AG09319 (cell line): ENCODE measurements at places on chromosomes 7 and 10.

GRCh38 chr7:108024538-108024937 is 21.6 kb upstream of the LAMB1 start:
- DNase-seq, result no peak

- no peak for DNase-seq
Observed at GRCh38 chr7:7639847-7640220, 718 bp upstream of the UMAD1 start.

- DNase-seq, result no peak
Observed at GRCh38 chr7:138980563-138981291, 462 bp downstream of the KIAA1549 start.

GRCh38 chr7:4774658-4775249 is 669 bp upstream of the AP5Z1 start:
- DNase-seq, result peak; percentile 28

- DNase-seq, result no peak
Observed at GRCh38 chr10:112022196-112022595, 161.4 kb downstream of the GPAM start.

DNA sequence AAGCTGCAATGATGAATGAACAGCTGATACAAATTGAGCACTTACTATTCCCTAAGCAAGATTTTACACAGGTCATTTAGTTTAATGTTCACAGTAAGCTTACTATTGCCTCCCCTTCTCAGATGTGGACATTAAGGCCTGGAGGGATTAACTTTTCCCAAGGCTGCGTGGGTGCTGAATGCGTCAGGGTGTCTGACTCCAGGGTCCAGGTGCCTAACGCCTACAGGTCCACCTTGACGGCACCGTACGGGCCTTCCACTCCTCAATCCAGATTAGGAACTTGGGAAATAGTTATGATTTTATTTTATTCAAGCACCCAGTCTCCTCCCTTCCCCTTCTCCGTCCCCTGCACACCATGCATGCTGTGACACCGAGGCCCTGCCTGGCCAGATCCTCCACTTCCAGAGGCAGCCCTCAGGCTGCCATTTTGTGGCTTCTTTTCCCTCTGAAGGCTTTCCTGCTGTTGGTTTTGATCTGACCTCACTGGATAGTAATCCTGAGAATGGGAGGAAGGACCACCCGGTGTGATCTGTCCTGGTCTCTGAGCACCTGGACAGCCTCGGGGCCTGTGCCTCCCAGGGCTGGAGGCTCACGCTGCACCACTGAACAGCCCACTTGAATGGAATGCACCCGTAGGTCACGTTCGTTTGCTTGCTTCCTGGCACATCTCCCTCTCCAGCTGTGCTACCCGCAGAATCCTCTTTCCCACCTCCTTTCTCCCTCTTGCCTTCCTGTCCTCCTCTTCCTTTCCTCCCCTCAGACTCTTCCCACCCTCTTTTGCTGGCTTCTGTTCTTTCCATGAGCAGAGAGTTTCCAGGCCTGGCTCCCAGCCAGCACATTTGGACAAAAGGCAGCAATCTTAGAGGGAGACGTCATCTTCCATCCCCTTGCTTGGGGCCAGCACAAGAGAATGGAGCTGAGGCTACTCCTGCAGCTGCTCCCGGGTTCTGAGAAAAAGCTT is 14.4 kb downstream of the DENND2A start:
- DNase-seq, result peak; percentile 80

GRCh38 chr7:98464558-98464940 is 63.7 kb upstream of the BAIAP2L1 start:
- no peak for DNase-seq

- DNase-seq, result no peak
Observed at GRCh38 chr7:50795831-50796230, 13.1 kb upstream of the GRB10 start.

DNA sequence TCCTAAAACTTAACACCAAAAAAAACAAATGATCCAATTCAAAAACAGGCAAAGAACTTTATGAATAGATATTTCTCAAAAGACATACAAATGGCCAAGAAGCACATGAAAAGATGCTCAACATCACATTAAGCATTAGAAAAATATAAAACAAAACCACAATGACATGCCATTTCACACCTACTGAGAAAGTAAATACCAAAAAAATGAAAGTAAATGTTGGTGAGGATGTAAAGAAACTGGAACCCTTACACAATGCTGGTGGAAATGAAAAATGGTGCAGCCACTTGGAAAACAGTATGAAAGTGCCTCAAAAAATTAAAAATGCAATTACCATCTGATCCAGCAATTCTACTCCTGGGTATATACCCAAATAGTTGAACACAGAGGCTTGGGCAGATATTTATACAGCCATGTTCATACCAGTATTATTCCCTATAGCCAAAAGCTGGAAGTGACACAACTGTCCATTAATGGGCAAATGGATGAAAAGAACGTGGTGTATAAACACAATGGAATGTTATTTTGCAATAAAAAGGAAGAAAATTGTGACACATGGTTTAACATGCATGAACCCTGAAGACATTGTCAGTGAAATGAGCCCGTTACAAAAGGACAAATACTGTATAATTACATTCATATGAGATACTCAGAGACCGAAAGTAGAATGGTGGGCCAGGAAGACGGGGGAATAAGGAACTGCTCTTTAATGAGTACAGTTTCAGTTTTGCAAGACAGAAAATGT is 89.0 kb downstream of the JMJD1C start:
- DNase-seq, result peak; percentile 82

DNA sequence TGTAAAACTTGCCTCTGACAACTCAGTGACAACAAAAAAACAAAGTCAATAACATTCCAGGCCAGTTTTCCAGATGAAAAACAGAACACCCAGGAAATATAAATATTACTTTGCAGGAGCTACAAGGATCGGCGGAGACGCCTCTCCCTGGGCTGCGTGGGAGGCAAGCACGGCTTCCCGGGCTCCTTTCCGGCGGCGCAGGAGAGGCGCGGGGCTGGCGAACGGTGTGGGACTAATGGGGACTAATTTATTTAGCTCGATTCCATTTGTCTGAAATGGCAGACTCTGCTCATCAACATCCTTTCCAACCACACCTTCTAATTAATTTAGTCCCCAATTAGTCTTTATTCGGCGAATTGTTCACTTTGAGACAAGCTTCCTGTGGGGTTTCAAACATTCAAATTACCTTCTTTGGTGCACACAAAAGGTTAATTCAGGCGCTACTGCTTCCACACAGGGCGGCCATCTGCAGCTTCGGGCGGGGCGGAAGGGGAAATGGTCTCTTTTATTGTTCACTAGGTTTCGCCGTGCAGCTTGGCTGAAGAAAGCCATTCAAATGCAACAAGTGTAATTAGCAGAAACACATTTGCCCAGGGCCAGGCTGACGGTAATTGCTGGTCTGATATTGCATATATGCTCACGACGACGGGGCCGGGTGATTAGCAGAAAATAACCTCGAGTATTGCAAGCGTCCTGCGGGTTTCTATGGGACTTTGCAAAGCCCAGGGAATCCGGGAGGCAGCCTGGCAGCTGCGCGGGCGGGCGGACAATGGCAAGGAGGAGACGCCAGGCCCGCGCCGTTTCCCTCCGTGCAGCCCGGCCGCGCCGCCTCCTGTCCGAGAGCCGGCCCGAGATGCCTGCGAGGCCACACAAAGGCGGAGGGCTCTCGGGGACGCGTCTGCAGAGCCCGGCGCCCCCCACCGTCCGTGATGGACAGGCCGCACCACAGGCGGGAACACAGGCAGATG is 270.1 kb downstream of the PTPRN2 start:
- no peak for DNase-seq

DNA sequence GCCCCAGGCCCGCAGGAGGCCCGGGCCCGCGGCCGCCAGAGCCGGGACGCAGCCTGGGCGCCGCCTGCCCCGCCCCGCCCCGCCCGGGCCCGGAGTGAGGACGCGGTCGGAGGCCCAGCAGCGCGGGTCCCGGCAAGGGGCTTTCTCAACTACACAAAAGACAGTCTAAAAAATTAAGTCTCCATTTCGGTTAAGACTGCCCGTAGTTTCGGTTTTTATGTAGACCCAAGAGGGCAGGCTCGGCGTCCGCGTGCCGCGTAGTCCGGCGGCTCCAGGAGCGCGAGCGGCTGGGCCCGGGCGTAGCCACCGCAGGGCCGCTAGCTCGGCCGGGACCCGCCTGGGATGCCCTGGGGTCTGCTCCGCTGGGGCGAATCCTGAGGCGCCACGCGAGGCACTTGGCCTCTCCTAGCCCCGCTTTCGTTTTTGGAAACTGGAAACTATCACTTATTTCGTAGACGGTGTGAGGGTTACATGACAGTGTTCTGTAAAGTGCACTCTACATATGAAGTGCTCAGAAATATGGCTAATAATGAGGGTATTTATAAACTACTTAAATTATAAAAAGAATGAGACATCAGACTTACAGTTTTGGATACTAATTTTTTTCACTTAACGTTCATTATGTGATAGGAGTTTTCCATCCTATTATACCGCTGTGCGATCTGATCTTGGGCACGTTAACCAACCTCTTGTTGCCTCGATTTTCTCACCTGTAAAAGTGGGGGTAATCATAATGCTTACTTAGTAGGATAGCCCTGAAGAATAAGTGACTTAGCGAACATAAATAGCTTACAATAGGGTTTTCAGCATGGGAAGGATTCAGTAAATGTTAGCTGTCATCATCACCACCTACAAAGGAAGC is 573 bp downstream of the BLVRA start:
- no peak for DNase-seq

GRCh38 chr7:128221929-128222403 is 19.1 kb upstream of the LEP start:
- peak; percentile 30 for DNase-seq

DNA sequence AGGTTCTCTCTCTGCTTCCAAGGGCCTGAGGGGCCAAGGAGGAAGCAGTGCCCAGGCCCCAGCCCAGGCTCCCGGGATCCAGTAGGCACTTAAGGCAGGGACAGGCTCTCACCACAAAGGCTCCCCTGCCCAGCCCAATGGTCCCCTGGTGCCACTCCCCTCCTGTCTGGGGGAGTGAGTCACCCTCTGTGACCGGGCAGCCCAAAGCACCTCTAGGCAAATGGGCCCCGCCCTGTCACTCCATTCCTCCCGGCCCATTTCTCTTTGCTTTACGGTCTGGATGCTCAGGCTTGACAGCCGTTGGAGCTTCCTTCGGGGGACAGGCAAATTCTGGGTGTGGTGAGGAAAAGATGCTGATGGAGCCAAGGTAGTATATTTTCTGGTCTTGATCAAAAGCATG is at the start of gene CALHM3:
CALHM3 (minus strand) TSS at position 106 of the 400 bp plus-strand sequence. CDS start 208 bp downstream, outside the sequence.
- no peak for DNase-seq

GRCh38 chr10:132103116-132103910 is 37.6 kb downstream of the JAKMIP3 start:
- DNase-seq, result no peak

DNA sequence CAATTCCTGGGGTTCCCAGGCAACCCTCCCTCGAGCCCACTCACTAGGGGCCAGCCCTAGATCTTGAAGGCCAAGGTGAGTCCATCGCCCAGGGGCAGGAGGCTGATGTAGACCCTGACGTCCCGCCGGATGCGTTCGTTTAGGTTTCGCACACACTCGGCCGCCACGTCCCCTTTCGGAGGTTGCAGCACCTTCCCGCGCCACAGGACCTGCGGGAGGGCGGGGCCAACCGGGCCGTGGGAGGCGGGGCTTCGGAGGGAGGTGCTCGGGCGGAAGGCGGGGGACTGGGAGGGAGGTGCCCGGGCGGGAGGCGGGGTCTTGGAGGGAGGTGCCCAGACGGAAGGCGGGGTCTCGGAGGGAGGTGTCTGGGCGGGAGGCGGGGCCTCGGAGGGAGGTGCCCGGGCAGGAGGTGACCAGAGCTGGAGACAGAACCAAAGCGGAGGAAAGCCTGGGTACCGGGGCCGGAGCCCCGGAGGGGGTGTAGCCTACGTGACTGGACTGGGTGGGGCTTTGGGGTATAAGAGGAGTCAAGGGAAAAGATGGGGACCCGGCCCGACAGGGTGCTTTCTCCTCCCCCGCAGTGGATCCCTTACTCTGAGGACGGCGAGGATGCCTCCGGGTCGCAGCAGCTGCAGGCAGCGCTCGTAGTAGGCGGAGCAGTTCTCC is 1.6 kb downstream of the COMTD1 start:
- peak; percentile 59 for DNase-seq

DNA sequence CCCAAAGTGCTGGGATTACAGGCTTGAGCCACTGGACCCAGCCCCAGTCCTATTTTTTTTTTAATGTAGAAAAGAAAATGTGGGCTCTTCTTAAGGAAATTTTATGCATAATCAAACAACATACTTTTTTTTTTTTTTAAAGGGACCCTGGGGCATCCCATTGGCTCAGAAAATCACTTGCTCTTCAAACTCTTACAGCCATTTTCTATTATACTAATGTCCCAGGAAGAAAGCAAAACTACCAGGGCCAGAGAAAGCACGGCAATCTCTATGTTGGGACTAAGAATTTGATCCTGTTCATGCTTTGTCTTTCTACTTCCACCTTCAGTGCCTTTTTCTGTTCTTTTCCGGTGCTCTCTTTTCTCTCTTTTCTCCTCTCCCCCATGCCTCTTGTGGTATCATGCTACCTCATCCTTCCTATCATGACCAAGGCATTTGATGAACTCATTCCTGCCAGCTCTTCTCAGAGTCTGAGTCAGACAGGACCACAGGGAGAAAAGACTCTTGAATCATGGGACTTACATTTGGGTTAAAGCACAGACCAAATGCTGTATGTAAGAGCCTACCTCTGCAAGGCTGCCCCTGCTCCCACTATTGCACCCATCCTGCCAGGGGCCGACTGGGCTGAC is 76.4 kb upstream of the CCNY start:
- DNase-seq, result peak; percentile 31

DNA sequence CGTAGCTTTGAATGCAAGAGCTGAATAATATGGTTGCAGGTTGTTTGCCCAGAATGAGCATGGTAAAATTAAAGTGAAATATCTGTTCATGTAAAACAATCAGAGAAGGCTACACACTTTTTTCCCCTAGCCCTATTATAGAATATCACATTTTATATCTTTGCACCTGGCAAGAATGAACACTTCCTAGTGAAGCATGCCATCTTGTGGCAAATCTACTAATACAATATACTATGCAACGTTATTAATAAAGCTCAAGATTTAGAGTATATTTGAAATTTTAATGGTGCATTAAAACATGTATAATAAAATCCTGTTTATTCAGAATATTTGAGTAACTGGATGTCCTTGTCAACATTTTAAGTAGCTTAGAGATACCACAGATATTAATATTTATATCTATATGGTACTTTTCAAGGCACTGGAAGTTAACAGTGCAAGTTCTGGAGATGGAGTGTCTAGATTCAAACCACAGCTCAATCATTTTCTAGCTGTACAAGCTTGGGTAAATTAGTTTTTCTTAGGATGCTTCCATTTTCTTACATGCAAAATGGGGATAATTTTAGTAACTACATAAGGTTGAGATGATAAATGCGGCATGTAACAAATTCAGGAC is 643.1 kb upstream of the SEMA3D start:
- DNase-seq, result peak; percentile 4

DNA sequence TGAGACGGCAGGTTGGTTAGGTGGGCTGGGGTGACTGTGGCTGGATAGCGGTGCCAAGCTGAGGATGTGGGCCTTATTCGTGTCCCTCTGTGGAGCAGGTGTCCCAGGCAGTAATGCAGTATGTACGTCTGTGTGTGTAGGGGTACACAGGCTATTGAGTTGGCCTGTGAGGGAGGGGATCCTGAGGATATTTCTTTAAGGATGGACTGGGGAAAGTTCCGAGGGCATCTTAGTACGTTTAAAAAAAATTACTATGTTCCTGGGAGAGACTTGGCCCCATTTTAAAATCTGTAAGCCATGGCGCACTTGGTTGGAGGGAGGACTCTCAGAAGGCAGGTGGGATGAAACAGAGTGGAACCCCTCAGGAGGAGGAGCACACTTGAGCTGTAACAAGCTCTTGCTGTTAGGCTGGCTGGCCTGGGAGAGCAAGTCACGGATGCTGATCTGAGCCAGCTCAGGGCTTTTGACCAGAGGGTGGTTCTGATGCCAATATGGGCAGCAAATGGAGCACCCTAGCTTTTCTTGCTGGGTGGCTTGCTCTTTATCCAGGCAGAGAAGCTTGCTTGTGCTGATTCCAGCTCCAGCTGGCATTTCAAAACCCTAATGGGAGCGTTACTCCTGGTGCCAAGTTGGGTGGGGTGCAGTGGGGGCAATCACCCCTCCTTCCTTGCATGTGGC is 765 bp downstream of the WBP1L start:
- no peak for DNase-seq
